Activated CD4-positive, alpha-beta T cell treated with anti-CD3 and anti-CD28 coated beads, Interleukin-2, amount 10 ng/mL, durations not matched to agents 24 days and 14 days (primary cell): ENCODE measurements at places on chromosomes 12 and 14. TPM values are rescaled to one million over a fixed set of nuclear protein-coding genes. Genes with fewer than 3 reads are reported as not detected.

Gene RNF212B
- not detected in 2 replicates for total RNA-seq

DNA sequence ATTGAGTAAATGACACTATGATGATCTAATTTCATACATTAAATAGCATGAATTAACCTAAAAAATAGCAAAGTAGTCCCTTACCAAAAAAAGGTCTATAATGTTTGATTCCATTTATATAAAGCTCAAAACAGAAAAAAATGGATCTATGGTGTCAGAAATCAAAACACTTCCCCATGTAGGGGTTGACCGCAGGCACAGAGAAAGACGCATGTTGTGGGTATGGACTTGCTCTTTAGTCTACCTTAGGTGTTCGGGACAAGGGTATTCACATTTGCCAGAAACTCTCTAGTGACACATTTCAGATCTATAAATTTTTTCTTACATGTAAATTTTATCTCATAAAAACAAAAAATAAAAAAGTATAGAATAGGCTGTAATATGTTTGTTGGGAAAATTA lies 1262.9 kb downstream of the TMEM121 start:
- peaks cover 5% of the 10 kb centered on the region for H3K4me1 ChIP-seq
- H3K27me3 ChIP-seq, result peaks cover 31% of the 10 kb centered on the region
- H3K4me3 ChIP-seq, result no peak overlapping the region
- no peak overlapping the region for H3K27ac ChIP-seq
- no peaks in the 10 kb centered on the region for H3K36me3 ChIP-seq
- DNase-seq, result no peak

Gene PAPLN
- 0.54 and 0.83 TPM in 2 replicates for total RNA-seq

Gene TBC1D30
- total RNA-seq, result 0.95 and 1.7 TPM in 2 replicates

DNA sequence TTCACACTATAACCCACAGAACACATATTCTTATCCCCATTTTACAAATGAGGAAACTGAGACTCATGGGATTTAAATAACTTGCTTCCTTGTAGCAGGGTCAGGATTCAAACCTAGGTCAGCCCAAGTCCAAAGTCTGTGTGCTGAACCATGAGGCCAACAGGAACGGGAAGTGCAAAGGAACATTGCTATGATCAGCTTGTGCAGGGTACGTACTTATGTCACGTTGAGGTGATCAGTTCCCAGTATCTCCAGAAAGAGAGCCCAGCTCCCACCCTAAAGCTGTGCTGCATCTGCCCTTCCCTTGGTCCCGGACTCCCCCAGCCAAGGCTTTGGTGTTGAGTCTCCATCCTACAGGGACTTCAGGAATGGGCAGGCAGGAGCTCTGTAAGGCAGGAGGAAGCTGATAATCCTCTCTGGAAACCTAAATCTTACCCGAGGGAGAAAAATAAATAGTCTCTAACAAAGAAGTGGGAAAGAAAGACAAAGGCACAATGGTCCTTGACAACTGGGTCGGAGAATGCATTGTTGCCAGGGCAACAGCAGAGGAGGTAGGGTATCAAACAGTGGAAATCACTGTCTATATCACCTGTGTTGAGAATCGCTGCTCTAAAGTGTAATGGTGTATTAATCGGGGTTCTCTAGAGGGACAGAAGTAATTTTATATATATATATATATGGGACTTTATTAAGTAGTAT lies 82.5 kb upstream of the FICD start:
- no peak overlapping the region for H3K4me3 ChIP-seq
- no peak overlapping the region for H3K27ac ChIP-seq
- no peaks in the 10 kb centered on the region for H3K36me3 ChIP-seq
- DNase-seq, result no peak
- peaks cover 8% of the 10 kb centered on the region for H3K27me3 ChIP-seq

Gene ZDHHC22
- not detected in 2 replicates for total RNA-seq

DNA sequence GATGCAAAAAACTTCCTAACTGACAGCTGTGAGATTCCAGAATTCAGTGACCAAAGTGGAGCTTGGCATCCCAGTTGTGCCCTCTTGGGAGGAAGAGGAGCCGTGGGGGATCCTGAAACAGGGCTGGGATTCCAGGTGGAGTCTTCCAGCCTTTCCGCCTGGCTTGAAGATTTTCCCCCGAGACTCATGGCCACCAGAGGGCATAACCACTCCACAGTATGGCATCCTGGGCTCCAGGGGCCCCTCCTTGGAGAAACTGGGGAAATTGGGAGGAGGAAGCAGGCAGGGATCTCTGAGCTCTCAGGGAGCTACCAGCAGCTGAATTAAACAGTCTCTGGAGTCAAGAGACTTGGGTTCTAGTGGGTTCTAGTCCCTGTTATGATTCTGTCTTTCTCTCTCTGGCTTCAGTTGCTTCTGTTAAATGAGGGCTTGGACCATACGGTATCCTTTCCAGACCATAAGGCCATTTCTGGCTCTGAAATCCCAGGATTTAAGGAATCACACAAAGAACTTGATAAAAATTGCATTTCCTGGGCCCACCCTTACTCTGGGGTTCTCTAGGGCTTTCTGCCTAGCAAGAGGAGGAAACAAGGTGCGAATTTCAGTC lies 2.6 kb upstream of the TAMALIN start:
- H3K36me3 ChIP-seq, result peaks cover 2% of the 10 kb centered on the region
- no peak overlapping the region for H3K4me3 ChIP-seq
- peaks cover 31% of the 10 kb centered on the region for H3K27me3 ChIP-seq

DNA sequence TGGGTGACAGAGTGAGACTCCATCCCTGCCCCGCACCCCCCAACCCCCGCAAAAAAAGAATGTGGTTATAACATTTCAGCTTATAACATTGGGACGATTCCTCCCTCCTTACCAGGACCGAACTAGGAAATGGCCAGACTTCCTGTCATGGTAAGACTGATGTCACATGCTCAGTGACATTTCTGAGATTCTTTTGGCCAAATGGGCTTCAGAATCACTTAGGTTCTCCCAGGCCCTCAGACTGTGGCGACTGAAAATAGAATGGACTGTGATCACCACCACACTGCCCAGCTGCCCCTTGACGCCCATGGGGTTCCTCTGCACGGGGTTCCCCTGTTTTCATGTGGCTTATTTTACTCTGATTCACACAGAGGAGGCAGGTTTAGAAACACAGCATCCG lies 115.0 kb upstream of the EVL start:
- DNase-seq, result no peak
- no peaks in the 10 kb centered on the region for H3K36me3 ChIP-seq
- H3K27ac ChIP-seq, result no peak overlapping the region
- H3K27me3 ChIP-seq, result peaks cover 9% of the 10 kb centered on the region
- no peak overlapping the region for H3K4me3 ChIP-seq

- no peak for DNase-seq
- no peaks in the 10 kb centered on the region for H3K36me3 ChIP-seq
- no peak overlapping the region for H3K27ac ChIP-seq
- H3K4me1 ChIP-seq, result no peaks in the 10 kb centered on the region
These were observed 130.9 kb upstream of the PLEKHA5 start for GRCh38 chr12:18998343-18999261.

Gene SYNDIG1L
- not detected in 2 replicates for total RNA-seq

- DNase-seq, result no peak
- H3K27ac ChIP-seq, result no peak overlapping the region
- H3K36me3 ChIP-seq, result no peaks in the 10 kb centered on the region
- no peaks in the 10 kb centered on the region for H3K4me1 ChIP-seq
- H3K27me3 ChIP-seq, result no peaks in the 10 kb centered on the region
These were observed 58.9 kb upstream of the TMTC2 start for GRCh38 chr12:82627799-82628198.

DNA sequence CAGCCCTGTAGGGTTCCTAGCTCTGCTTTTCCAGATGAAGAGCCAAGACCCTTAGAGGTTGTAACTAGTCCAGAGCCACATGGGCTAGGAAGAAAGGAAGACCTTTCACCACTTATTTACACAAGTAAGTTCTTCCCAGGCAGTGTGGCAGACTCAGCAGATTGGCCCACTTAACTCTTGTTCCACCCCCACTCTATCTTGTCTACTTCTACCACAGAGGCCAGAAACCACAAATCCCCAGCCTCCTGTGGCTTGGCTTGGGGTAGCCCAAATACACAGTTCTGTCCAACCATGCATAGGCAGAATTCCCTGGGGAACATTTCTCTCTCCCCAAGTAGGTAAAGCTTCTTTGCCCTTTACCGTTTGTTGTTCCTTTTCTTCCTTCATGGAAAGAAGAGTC lies 383.5 kb downstream of the RGS6 start:
- H3K36me3 ChIP-seq, result peaks cover 2% of the 10 kb centered on the region
- no peak overlapping the region for H3K27ac ChIP-seq
- no peak overlapping the region for H3K4me3 ChIP-seq
- H3K27me3 ChIP-seq, result peaks cover 10% of the 10 kb centered on the region
- H3K4me1 ChIP-seq, result peaks cover 10% of the 10 kb centered on the region
- peak; percentile 51 for DNase-seq

Gene SMOC1
- not detected in 2 replicates for total RNA-seq

Gene YEATS4
- 37.9 and 41.8 TPM in 2 replicates for total RNA-seq

Gene IAPP
- not detected in 2 replicates for total RNA-seq

Gene SOAT2
- not detected in 2 replicates for total RNA-seq

- H3K4me1 ChIP-seq, result peaks cover 59% of the 10 kb centered on the region
- DNase-seq, result peak; percentile 87
- H3K27ac ChIP-seq, result peak overlapping the region; percentile 97
- peak overlapping the region; percentile 98 for H3K4me3 ChIP-seq
These were observed 5.0 kb downstream of the PPTC7 start for GRCh38 chr12:110577864-110578693.

GRCh38 chr14:35384455-35385041 lies 20.0 kb downstream of the NFKBIA start:
- peaks cover 3% of the 10 kb centered on the region for H3K27me3 ChIP-seq
- no peaks in the 10 kb centered on the region for H3K4me1 ChIP-seq
- H3K36me3 ChIP-seq, result no peaks in the 10 kb centered on the region
- no peak overlapping the region for H3K27ac ChIP-seq
- no peak for DNase-seq
- H3K4me3 ChIP-seq, result no peak overlapping the region

DNA sequence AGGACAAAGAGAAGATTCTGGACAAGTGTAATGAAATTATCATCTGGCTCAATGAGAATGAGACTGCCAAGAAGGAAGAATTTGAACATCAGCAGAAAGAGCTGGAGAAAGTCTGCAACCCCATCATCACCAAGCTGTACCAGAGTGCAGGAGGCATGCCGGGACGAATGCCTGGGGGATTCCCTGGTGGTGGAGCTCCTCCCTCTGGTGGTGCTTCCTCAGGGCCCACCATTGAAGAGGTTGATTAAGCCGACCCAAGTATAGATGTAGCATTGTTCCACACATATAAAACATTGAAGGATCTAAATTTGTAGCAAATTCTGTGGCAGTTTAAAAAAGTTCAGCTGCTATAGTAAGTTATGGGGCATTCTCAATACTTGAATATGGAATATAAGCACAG lies 174.3 kb upstream of the CCND2 start:
- H3K4me3 ChIP-seq, result no peak overlapping the region
- peaks cover 13% of the 10 kb centered on the region for H3K27me3 ChIP-seq
- no peaks in the 10 kb centered on the region for H3K36me3 ChIP-seq
- H3K4me1 ChIP-seq, result peaks cover 5% of the 10 kb centered on the region
- H3K27ac ChIP-seq, result no peak overlapping the region

GRCh38 chr12:56087220-56087619 lies 7.3 kb downstream of the ERBB3 start:
- H3K36me3 ChIP-seq, result no peaks in the 10 kb centered on the region
- H3K4me3 ChIP-seq, result no peak overlapping the region
- peaks cover 15% of the 10 kb centered on the region for H3K27me3 ChIP-seq
- H3K27ac ChIP-seq, result no peak overlapping the region

Gene KLHL33
- total RNA-seq, result 0.09 TPM in 1 of 2 replicates, not detected in the other

Gene KRT3
- 0.14 TPM in 2 replicates for total RNA-seq

- peaks cover 5% of the 10 kb centered on the region for H3K4me1 ChIP-seq
- H3K27ac ChIP-seq, result peak overlapping the region; percentile 34
- no peaks in the 10 kb centered on the region for H3K36me3 ChIP-seq
- no peaks in the 10 kb centered on the region for H3K27me3 ChIP-seq
- no peak for DNase-seq
These were observed 319.2 kb downstream of the BCL11B start for GRCh38 chr14:98952593-98953350.

DNA sequence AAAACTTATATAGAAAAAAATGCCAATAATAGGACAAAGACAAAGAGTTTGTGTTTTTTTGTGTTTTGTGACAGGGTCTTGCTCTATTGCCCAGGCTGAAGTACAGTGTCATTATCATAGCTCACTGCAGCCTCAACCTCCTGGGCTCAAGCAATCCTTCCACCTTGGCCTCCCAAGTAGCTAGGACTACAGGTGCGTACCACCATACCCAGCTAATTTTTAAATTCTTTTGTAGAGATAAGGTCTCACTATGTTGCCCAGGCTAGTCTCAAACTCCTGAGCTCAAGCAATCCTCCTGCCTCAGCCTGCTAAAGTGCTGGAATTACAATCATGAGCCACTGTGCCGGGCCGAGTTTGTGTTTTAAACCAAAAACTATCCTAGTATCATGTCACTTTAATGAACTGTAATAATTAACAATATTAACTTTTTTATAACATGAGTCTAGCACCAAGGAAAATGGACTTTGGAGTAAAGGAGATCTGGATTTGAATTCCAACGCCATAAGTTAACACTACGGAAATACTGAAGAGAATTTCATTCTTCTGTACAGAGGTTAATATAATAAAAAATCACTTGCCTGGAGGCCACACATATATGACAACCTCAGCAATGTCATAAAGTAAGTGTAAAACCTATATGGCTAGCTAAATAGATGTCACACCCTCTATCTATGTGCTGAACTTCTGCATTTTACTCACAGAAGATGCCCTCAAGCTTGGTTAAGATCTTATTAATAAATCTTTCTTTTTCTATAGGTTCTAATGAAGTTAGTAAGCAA lies 53.2 kb downstream of the EPS8 start:
- H3K27me3 ChIP-seq, result peaks cover 2% of the 10 kb centered on the region
- DNase-seq, result no peak
- no peak overlapping the region for H3K27ac ChIP-seq
- no peaks in the 10 kb centered on the region for H3K36me3 ChIP-seq
- no peaks in the 10 kb centered on the region for H3K4me1 ChIP-seq

DNA sequence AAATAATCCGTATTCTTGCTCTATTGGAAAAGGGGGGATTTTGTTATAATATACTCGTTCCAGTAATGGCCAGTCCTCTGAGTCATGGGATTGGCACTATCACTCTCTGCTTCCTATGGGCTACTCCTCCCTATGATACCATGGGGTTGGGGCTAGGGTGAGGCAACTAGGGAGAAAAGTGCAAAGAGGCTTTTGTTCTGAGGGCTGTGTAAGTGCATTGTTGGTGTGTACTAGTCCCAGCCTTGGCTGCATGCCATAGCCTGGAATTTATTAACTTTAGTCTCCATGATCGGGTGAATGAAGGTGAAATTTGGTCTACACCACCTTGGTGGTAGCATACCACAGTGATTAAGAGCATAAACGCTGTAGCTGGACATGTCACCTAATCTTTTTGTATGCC lies 247.6 kb downstream of the RPAP3 start:
- no peaks in the 10 kb centered on the region for H3K36me3 ChIP-seq
- no peak overlapping the region for H3K4me3 ChIP-seq
- DNase-seq, result no peak
- H3K4me1 ChIP-seq, result no peaks in the 10 kb centered on the region
